ENCODE measurements at places on chromosomes 13 and 19. TPM values are rescaled to one million over a fixed set of nuclear protein-coding genes. Genes with fewer than 3 reads are reported as not detected.
A peak's percentile ranks its signal among the peaks of the same experiment; 100 is the strongest.

- peak; percentile 46 for DNase-seq
Measured at GRCh38 chr19:1261798-1262622, 7.1 kb upstream of the CIRBP start.

DNA sequence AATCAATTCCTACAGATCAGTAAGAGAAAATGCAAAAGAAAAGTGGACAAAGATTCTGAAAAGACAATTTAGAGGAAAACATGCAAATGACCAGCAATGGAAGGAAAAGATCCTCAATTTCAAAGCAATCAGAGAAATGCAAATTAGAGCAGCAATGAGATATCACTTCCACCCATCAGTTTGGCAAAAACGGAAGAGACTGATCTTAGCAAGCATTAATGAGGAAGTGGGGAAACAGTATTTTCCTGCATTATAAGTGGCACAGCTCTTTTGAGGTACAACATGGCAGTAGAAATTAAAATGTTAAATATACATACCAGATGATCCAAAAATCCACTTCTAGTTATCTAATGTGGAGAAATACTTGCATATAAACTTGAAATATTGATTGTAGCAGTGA lies 69.1 kb upstream of the SLC7A1 start:
- DNase-seq = no peak

GRCh38 chr19:15550273-15550672 lies 41.9 kb downstream of the CYP4F22 start:
- no peak for DNase-seq

DNA sequence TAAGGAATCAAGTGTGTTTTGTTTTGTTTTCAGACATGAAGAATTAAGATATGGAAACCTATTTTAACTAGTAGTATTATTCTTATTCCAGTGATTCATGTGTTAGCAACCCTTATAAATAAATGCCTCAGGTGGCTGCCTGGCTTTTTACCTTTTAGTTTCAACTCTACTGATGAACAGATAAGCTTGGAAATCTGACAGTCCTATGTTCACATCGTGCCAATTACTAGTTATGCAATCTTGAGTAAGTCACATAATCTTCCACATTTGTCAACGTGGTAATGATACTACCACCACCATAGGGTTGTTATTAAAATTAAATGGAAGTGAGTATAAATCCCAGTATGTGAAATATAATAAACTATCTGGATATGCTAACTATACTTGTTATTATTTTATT lies 64.3 kb downstream of the TBC1D4 start:
- no peak for DNase-seq

DNA sequence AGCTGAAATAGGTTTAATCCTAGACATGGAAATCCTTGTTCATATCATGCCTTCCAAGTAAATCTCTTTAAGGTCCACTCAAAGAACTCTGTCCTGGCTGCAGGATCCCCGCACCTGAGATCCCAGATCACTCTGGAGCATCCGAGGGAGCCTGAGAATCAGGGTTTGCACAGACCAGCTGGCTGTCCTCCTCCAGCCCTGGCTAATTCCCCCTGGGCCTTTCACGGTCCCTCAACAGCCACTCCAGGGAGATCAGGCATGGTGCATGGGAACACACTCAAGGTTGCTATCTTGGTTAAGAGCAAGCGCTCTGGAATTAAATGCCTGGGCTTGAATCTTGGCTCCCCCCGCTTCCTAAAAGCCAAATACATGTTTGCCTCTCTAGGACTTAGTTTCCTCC lies 130.8 kb downstream of the IRS2 start:
- no peak for DNase-seq

DNA sequence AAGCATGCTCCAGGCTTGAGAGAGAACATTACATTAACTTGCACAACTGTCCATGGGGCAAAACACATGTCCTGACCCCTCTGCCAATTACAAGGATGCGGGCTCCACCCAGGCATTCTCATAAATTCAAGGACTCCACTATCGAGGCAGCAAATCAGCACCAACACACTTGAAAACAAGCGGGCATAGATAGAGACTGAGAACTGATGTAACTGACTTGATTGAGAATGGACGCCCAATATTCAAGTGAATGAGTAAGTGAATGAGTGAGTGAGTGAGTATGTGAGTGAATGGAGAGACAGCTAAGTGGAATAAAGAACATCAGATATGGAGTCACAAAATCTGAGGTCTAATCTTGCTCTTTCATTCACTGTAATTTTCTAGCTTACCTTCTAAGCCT lies 75.0 kb upstream of the VSTM2B start:
- DNase-seq = no peak

- no peak for DNase-seq
Measured at GRCh38 chr19:5342573-5343201, 2.1 kb upstream of the PTPRS start.

DNA sequence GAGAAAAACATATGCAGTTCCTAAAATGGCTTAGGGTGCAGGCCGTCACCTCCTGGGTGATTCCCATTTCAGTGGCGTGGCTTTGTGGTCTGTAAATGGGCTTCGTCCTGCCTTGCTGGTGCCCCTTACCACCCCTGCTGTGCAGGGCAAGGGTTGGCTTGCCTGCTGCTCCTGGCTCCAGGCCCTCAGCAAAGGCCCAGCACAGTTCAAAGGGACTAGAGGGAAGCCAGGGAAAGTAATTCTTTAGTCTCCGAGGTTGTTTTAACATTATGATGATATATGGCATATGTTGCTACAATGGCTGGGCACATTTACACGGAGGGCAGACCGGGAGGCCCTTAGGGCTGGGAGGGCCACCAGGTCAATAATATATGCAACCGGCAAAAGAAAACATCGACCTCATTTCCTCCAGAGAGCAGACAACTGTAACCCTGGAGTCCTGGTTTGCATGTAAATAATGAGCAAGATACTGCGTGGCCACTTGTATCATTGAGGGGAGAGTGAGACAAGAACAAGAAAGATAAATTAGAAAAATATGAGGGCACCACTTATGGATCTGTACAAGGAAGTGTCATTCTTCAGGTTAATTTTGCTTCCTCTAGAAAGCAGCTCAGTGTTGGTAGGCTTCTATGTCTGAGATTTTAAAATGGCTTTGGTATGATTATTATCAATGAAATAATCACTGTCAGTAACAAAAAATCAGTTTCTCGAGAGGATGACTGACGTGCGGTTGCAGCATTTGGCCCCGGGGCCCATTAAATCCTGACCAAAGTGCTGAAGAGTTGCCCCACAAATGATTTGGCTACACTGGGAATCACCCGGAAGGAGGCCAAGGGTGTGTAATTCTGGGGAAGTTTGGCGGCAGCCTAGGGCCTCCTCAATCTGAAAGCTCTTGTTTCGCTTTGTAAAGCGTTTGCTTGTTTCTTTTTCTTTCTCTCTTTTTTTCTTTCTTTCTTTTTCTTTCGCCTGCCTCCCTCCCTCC lies 32.8 kb upstream of the URI1 start:
- no peak for DNase-seq

- peak; percentile 71 for DNase-seq
Measured at GRCh38 chr19:49875857-49876421, 1.2 kb downstream of the AKT1S1 start.

GRCh38 chr13:94087100-94087499 lies 392.4 kb downstream of the DCT start:
- no peak for DNase-seq

GRCh38 chr19:13301627-13302334 lies 151.6 kb downstream of the IER2 start:
- no peak for DNase-seq

DNA sequence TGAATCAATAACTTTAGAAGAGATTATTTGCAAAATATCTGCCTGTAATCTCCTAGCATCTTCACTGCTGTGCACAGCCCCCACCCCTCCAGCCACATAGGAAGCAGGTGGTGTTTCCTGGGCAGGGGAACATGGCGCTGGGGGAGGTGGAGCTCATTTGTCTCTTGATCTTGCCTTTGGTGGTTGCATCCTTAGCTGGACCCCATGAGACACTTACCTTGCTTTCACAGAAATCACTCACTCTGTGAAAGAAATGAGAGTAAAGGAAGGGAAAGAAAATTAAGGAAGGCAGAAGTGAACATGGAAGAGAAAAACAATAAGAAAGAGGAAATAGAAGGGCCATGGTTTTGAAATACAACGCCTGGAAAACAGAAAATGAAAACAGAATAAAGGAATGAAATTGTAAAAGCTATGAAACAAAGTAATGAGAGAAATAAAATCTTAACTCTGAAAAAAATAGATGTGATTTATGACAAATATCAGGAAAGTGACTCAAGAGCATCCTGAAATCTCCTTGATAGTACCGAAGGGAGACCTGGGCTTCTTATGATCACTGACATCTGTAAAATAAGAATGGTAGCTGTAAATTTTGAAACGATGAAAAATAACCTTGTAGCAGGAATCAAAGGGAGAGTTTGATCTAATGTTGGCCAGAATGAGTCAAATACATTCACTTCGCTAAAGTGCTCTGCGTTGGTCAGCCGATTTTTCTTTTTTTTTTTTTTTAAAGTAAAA lies 17.2 kb upstream of the RNASEH2B start:
- DNase-seq = peak; percentile 28

DNA sequence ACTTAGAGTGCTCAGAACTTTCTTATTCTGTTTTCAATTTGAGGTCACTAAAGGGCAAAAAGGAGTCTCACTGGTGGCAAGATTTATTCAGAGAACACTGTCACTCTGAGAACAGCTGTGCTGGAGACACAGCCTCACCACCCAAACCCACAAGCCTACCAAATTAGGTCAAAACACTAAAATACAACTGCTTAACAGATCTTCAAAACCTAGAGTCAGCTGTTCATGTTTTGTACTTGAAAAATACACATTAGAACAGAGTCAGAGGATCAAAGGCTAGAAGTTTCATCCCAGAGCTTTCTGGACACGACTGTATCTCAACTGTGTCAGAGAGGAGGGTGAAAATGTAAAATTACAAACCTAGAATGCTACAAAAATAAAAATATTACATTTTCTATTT lies 89.3 kb downstream of the MIPEP start:
- DNase-seq = peak; percentile 14

DNA sequence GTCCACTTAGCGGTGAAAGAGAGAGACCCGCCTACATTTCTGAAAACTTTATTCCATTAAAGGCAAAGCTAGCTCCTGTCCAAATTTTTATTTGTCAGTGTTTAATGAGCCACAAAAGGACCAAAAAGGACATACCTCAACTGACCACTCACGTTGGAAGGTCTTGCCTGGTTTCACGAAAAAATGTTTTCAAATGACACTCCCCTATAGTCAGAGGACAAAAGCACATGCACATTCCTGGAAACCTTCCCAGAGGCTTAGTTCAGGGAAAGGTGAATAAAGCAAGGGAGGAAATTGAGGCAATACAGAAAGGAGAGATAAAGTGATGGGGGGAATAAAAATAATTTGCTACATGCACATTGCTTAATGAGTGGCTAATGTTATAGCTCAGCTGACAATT lies 55.6 kb downstream of the DOCK9 start:
- no peak for DNase-seq

GRCh38 chr13:73616861-73617260 lies 517.3 kb downstream of the KLF12 start:
- DNase-seq = no peak

GRCh38 chr13:44685641-44686040 lies 109.5 kb upstream of the TSC22D1 start:
- DNase-seq = no peak

DNA sequence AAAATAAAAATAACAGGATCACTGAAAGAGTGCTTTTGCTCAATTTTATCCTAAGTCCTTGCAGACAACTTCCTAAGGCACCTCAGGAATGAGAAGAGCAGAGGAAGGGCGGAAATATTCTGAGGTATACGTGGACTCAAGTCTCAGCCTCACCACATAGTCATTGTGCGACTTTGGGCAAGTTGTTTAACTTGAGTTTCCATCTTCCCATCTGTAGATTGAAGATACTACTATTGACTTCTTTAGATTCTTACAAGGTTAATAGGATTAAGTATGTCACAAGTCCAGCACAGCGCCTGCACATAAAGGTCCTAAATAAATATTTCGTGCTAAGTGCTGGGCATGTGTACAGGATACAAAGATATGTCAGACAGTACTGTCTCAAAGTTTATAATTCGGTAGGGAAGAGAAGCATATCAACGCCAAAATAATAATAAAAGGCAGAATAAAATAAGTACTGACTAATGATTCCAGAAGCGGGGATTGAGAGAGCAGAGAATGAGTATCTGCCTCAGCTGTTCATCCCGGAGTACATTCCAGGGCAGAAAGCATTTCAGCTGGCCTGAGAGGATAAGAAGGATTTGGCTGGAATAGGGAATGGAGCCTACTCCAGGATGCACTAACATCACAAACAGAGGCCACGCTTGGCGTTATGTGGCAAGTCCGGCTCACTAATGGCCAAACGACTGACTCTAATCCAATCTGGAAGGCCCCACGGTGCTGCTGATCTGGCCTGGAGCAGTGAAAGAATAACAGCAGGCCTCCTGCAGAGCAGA lies 139.7 kb downstream of the FLT1 start:
- no peak for DNase-seq

DNA sequence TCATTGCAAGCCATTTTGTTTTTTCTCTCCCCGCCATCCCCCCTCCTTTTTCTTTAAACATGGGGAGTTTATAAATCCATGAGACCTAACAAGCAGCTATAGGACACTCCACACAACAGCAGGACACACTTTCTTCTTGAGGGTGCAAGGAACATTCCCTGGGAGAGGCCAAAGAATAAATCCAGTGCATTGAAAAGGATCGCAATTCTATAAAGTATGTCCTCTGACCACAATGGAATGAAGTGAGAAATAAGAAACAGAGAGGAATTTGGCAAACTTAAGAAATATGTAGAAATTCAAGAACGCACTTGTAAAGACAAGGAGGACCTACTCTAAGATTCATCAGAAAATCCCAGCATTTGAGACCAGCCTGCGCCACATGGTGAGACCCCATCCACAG lies 11.9 kb downstream of the KLF2 start:
- no peak for DNase-seq

GRCh38 chr19:7191946-7192691 lies 102.1 kb downstream of the INSR start:
- peak; percentile 66 for DNase-seq

Gene ERCC2
- total RNA-seq = 20.4 TPM

Gene ZNF525
- 20.7 TPM for total RNA-seq

Gene RB1
- total RNA-seq = 32.5 TPM

Gene MUC16
- total RNA-seq = not detected

Gene TSSK6
- total RNA-seq = 5.6 TPM

Gene ZSCAN1
- total RNA-seq = not detected

Gene ZNF98
- total RNA-seq = 0.14 TPM

Gene SIAH3
- 0.38 TPM for total RNA-seq

Gene MED29
- 34.3 TPM for total RNA-seq

Gene NCAN
- 0.14 TPM for total RNA-seq

Gene GJB6
- total RNA-seq = 9.5 TPM

Gene PALM3
- total RNA-seq = not detected

Gene SIGLEC10
- 0.38 TPM for total RNA-seq

Gene GPR32
- not detected for total RNA-seq

Gene PGLYRP1
- not detected for total RNA-seq

Gene PSG2
- not detected for total RNA-seq

Gene PROZ
- total RNA-seq = not detected

All from activated T-cell treated with anti-CD3 and anti-CD28 coated beads, Interleukin-2, amount 50 U/mL, for 72 hours (primary cell).